Renal pelvis (tissue), 12 donors: ENCODE measurements at places on chromosomes 4 and X.

- DNase-seq, result no peak
Measured at GRCh38 chr4:147088146-147088545, 142.5 kb upstream of the TTC29 start.

GRCh38 chrX:3384327-3384726, 37.9 kb upstream of the MXRA5 start:
- peak; percentile 66 for DNase-seq

- DNase-seq, result peak; percentile 35
Measured at GRCh38 chr4:174365018-174365587, 81.4 kb downstream of the CEP44 start.

- DNase-seq, result no peak
Measured at GRCh38 chrX:31318866-31319265, 247.0 kb upstream of the FTHL17 start.

- no peak for DNase-seq
Measured at GRCh38 chr4:15149234-15149838, 147.1 kb downstream of the CPEB2 start.

GRCh38 chr4:15344041-15344440, 83.8 kb upstream of the C1QTNF7 start:
- DNase-seq, result no peak

- DNase-seq, result peak; percentile 22
Measured at GRCh38 chrX:49845701-49846403, 16.7 kb downstream of the PAGE4 start.

- no peak for DNase-seq
Measured at GRCh38 chrX:44143061-44143602, 169.9 kb upstream of the NDP start.

GRCh38 chr4:2269206-2269531, 7.3 kb upstream of the MXD4 start:
- no peak for DNase-seq

GRCh38 chr4:37615059-37615719, 71.0 kb downstream of the RELL1 start:
- no peak for DNase-seq
